ENCODE measurements at places on chromosomes 6 and 20. TPM values are rescaled to one million over a fixed set of nuclear protein-coding genes. Genes with fewer than 3 reads are reported as not detected.

- no peak for DNase-seq
Observed at GRCh38 chr20:23277316-23277715, 73.3 kb upstream of the NXT1 start.

ABHD16B gene
- total RNA-seq = not detected

- peak; percentile 69 for DNase-seq
Observed at GRCh38 chr6:56652231-56652630, 9.5 kb upstream of the DST start.

DNA sequence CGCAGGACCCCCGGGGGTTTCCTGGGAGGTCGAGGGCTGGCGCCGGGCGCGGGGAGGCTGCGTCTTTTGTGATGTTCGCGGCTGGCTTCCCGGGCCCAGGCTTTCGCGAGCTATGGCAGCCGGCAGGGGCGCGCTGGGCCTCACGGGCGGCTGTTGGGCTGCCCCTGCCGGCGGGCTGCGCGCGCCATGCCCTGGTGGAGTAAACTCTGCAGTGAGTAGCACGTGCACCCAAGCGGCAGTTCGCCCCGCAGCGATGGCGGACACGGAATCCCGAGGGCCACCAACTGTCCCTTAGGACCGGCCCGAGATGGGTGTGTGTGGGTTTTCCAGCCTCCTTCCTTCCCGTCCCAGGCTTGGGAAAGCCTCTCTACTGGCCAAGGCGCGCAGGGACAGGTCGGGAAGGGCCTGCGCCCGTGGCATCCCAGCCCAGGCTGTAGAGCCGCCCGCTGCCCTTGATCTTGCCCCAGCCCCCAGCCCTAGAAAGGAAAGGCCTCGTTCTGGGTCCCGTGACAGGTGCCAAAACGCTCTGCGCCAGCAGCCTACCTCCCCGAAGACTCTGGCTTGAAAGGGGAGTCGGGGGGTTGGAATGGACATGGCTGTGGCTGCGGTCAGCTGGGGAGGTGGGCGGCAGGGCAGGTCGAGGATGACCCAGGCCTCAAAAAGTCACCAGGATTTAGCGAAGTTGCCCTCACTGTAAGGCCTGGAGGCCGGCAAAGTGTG, 49.7 kb downstream of the ZBTB2 start:
- DNase-seq = no peak

GRCh38 chr6:36743032-36743431, 45.4 kb downstream of the RAB44 start:
- no peak for DNase-seq

GRCh38 chr20:35952480-35953386, 1.6 kb downstream of the SCAND1 start:
- DNase-seq = no peak

BMP6 gene
- 4.0 TPM for total RNA-seq

DNA sequence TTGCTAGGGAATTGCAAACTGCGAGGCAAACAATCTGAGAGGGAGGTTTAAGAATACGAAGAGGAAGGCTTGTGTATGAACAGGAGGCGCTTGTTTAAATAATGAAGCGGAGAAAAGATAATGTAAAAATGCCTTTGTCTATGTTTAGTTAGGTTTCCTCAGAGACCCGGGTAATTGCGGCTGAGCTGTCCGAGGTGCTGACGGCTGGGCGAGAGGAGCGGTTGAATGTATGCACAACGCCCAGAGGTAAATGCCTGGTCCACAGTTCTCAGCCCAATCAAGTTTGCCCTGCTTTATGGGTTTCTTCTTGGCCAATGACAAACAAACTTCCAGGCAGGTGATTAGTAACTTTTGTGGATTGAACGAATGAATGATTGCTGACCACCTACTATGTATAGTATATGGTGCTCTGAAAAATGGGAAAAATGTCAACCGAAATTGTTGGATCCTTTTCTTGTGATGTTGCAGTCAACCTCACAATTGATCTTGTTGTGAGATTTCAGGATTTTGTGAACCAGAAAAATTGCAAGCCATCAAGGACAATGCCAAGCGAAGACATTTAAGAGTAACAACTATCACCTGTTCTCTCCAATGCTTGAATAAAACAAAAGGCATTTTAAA, 38.3 kb upstream of the SLC32A1 start:
- DNase-seq = peak; percentile 39

GLP1R gene
- not detected for total RNA-seq

DNA sequence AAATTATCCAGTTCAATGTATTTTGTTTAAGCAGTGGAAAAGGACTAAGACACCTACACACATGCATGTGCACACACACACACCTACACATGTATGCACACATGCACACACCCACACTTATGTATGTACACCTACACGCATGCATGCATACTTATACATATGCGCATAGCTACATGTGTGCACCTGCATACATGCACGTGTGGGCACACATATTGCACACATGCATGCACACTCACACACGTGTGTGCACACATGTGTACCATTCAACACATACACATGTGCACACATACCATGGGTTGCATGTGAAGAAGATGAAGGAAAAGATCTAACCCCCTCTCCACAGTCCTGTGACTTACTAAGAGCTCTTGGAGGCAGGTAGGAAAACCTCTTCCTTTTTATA, 122.0 kb upstream of the MAFB start:
- no peak for DNase-seq

GRCh38 chr6:145498425-145498824, 236.9 kb downstream of the EPM2A start:
- DNase-seq = no peak

GRCh38 chr6:43996618-43997344, 130.5 kb downstream of the MRPL14 start:
- DNase-seq = no peak

- no peak for DNase-seq
Observed at GRCh38 chr6:133108419-133108818, 132.7 kb upstream of the EYA4 start.

DNA sequence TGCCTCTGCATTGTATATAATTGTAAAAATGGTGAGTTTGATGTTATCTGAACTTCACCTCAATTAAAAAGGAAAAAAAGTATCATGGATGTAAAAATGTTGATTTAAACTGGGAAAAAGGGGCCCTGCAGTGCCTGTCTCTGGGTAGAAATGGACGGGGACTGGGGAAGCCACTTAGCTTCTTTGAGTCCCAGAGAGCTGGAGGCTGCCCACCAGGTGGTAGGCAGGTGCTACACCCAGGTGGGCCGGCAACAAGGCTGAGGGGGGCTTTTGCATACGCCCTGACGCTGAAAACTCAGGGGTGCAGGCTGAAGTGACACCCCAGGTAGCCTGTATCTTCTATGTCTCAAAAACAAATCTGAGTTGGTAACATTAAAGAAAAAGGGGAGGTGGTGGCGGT, 118.2 kb downstream of the SULF2 start:
- DNase-seq = no peak

SLC17A3 gene
- not detected for total RNA-seq

DNA sequence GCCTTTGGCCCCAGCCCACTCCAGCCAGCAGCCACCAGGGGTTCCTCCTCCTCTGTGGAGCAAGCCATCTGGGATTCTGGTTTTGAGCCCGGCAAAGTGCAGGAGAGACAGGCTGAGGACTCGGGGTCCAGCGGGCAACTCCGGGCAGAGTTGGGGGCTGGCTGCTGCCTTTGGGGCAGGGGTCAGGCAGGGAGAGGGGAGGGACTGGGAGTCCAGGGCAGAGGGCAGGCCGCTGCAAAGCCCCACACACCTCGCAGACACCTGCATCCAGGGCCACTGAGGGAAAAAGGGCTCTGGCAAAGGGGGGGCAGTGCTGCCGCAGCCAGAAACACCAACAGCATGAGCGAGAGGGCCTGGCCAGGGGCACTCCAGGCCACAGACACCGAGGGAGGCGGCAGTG, 8.8 kb downstream of the BIRC7 start:
- DNase-seq = no peak

DNA sequence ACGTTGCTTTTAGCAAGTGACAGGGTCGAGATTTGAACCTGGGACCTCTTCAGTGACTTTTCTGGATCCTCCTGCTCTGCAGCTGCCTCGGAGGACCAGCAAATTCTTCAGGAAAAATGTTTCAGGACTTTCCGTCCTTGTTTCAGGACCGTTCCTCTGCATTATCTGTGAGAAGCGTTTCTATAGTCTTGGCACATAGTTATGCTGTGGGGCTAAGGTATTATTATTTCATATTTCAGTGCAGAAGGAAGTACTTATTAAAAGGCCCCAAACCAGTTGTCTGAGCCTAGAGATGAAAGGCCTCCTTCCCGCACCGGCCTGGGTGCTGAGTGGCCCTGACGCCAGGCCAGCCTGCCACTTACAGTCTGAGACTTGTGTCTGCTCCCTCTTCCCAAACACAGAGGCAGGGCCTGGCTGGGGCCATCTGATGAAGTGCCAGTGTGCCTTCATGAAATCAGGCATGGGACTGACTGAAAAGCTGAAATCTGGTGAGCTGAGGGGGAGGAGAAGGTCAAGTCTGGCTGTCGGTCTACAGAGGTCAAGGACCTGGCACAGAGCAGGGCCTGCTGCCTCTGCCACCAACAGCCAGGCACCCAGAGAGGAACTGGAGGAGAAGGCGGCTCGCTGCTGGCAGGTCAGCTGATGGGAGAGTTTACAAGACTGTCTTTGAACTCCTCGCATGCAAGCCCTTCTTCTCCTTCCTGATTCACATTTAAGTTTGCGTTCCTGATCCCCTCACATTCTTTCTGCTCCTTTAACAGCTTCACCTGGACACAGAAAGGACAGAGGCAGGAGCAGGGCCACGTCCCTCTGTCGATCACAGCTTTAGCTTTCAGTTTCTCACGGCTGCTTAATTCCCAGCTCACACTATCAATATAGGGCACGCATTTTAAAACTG, 8.9 kb upstream of the QKI start:
- DNase-seq = no peak

TCF15 gene
- not detected for total RNA-seq

DNA sequence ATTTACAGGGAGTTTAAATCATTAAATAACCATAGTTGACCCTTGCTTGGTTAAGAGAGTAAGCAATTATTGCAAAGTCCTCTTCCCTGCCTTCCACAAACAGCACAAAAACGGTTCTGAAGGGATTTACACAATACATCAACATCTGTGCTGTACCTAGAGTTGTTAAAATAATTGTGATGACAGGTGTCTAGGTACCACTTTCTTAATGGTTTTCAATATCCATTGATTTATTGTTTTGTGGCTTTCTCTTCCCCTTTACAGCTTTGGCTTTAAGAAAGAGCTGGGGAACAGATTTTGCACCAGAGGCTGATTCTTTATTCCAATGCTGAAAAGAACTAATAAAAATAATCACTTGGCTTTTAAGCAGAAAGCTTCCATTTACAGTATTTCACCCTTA, 598 bp upstream of the SOX4 start:
- no peak for DNase-seq

GRCh38 chr20:671252-672030, 4.2 kb downstream of the SCRT2 start:
- DNase-seq = no peak

GRCh38 chr6:33716890-33717632, 5.6 kb upstream of the UQCC2 start:
- no peak for DNase-seq

- DNase-seq = no peak
Observed at GRCh38 chr20:51309128-51309527, 233.4 kb downstream of the NFATC2 start.
